ENCODE measurements at places on chromosomes 6 and 20. TPM values are rescaled to one million over a fixed set of nuclear protein-coding genes. Genes with fewer than 3 reads are reported as not detected.

GRCh38 chr6:32187009-32187709, 2.8 kb downstream of the PBX2 start:
- no peak for DNase-seq

- DNase-seq: no peak
These were observed 4.2 kb downstream of the TM9SF4 start for GRCh38 chr20:32113591-32114260.

- DNase-seq: no peak
These were observed 60.0 kb downstream of the RFPL4B start for GRCh38 chr6:112407101-112407590.

DNA sequence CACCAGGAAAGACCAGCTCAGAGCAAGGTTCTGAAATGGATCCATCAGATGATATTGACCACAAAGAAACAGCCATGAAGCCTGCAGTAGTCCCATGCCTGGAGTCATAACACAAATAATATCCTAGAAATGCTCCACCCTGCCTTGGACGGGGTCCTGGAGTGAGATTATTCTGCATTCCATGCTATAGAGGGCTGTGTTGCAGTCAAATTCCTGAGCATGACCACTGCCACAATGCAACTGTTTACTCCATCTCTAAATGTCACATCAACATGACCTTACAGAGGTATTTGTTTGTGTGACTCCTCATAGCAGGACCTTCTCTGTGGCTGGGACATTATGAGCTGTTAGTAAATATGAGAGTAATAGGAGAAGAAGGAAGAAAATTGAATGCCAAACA, 257.5 kb upstream of the TCF21 start:
- DNase-seq: no peak

- no peak for DNase-seq
These were observed 1.9 kb downstream of the HEBP2 start for GRCh38 chr6:138405816-138406413.

DNA sequence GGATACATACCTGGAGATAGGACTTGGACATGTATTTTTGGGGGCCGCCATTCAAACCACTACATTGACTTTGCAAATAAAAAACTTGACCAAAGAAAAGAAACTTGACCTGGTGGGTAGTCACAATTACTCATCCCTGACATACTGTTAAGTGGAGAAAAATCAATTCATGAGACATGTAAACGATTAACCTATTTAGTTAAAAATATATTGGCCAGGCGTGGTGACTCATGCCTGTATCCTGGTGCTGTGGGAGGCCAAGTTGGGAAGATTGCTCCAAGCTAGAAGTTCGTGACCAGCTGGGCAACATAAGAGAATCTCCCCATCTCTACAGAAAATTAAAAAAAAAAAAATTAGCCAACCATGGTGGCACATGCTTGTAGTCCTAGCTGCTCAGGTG, 2.5 kb upstream of the SRSF12 start:
- DNase-seq: peak; percentile 85

DNA sequence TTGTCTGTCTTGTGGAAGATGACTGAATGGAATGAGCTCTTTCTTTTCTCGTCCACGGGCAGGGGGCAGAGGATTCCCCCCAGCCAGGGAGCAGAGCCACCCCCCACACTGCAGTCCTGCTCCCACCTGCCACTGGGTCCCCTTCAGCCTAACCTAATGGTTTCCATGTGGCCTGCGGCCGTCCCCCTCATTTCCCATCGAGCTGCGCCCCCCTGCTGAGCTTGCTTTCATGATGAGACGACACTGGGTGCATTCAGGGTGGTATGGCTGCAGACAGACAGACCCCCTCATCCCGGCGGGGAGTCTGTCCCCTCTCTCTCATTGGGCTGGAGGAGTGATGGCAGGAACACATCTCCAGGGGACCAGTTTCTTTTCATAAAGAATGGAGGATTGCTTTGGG, 140.8 kb downstream of the DTNBP1 start:
- no peak for DNase-seq

DNA sequence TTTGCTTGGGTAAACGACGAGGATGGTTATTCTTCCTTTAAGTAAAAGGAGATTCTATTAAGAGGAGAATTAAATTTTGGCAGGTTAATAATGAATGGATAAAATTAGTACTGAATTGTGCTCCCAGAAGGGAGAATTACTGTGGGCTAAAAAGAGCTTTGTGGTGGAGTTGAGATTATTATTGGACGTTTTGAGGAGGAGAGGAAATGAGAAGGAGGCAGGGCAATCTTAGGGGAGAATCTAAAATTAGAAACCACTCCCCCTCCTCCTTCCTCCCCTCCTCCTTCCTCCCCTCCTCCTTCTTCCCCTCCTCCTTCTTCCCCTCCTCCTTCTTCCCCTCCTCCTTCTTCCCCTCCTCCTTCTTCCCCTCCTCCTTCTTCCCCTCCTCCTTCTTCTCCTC, 331.8 kb downstream of the PRL start:
- DNase-seq: no peak

- no peak for DNase-seq
These were observed 265.6 kb upstream of the BTBD3 start for GRCh38 chr20:11652128-11652527.

DNA sequence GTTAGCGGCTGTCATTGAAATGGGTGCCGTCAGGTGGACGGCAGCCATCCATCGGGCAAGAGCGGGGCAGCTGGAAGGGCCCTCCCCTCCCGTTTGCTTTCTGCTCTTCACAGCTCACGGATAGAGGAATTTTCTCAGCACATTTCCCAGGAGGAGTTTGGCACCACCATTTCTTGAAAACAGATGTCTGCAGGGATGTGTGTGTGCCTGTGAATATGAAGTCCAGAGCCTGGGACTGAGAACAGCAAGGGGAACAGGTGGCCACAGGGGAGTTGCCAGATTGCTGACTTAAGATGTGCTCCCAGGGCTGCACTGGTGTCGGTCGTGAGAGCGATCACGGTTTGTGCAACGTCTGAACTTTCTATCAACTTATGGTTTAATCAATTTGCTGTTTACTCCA, 22.1 kb upstream of the ECI2 start:
- no peak for DNase-seq

DNA sequence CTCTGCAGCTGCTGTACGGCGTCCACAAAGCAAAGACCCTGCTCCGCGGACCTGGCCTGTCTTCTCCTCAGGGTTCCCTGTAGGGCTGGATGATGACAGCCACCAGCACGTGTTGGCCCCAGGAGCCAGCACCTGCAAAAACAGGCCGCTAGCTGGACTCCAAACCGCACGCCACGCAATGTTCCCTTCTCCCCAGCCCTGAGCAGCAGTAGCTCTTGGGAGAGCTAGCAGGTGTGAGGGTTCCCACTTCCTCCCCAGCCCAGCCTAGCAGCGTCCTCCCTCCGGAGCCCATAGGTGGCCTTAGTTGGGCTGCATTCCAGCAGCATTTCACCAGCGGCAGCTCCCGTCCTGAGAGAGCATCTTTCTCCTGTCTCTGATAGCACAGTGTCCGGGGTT, 42.3 kb downstream of the DACT2 start:
- no peak for DNase-seq

DNA sequence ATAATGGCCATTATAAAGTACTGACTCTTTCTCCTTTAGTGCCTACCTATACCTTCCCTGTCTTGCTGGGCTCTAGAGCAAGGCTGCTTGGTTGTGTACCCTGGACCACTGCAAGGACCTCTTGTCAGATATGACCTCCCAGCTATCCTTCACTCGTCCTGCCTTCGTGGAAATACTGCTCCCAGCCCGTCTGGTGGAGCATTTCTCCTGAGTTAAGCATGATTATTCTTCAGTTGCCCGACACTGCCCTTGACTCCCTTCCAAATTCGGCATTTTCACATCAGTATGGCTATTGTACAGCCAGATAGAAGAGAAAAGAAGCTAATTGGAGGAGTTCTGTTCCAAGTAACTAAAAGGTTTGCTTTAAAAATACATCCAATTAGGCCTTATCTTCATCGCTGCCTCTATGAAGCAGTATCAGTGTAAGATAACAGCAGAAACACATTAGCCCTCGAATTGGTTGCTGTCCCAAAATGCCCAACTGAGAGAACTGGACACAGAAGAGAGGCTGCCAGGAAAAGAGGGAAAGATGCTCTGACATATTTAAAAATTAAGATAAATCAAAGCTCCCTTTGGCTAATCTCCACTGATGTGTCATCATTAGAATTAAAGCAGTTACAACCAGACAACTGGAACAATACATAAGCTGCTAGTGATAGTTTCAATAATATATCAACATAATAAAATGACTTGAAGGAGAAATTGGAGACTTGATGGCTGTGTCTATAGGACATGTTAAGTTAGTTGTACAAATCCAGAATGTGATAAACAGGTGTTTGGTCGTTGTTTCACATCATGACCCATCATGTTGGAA, 54.4 kb downstream of the OPRM1 start:
- DNase-seq: no peak

DNA sequence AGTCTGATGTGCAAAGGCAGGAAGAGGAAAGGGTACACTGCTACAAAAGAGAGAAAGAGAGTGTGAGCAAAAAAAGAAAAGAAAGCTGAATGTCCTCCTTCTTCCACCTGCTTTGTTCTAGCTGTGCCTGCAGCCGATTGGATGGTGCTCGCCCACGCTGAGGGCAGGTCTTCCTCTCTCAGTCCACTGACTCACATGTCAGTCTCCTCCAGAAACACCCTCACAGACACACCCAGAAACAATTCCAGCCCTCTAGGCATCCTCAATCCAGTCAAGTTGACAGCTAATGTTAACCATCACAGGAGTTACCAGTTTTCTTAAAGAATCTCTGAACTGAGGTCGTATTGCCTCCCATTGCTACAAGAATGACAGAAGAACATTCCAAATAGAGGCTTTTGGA, 411.9 kb upstream of the SASH1 start:
- no peak for DNase-seq

GRCh38 chr6:107400616-107401147, 58.7 kb downstream of the PDSS2 start:
- DNase-seq: no peak

DNA sequence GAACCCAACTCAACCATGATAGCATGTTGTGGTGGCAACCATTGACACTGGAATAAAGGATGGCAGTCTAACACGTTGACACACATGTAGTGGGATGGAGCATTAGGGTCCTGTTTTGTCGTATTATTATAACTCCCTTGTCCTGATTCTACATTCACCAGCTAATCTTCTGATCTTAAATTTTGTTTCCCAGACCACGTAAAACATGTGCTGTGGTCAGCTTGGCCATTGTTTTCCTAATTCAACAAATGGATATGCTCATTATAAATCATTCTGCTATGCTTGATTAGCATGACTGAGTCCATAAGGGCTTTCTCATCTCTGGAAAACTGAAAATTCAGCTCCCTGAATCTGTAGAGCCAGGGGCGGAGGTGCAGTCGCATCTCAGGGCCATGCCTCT, 15.0 kb downstream of the MRAP2 start:
- no peak for DNase-seq

GRCh38 chr6:149476789-149477455, 7.9 kb downstream of the ZC3H12D start:
- no peak for DNase-seq

- DNase-seq: no peak
These were observed 12.4 kb upstream of the RNF24 start for GRCh38 chr20:4027590-4028265.

DNA sequence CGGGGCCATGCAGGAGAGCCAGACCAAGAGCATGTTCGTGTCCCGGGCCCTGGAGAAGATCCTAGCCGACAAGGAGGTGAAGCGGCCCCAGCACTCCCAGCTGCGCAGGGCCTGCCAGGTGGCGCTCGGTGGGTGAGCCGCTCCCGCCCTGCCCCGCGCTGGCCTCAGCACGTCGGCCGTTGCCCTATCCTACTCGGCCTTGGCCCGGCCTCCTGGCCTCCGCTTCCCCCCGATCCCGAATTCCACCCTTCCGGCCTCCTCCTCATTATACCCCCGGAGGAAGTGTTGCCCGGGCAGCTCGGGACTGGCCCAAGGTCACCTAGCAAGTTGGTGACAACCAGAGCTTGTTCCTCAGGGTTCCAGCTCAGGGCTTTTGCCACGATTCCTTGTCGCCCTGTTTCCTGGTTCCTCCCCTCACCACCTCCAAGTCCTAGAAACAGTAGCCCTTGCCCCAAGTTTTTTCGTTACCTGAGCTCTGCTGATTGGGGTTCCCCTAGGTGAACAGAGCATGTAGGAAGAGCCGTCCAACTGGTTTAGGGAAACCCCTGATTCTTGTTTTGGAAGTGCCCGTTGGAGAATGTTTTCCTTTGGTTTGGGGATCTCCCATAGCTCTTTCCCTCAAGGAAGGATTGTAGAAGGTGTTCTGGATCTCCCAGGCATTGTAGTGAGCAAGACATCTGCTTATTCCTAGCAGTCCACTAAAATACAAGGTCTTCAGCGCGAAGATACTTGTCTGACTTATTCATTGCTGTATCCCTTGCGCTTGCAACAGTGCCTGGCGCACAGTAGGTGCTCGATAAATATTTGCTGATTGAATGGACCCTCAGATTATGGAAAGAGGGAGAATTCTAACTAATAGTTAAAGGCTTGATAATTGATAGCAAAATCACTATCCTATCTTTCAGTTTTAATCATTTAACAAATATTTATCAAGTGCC, 641 bp downstream of the ARFGEF2 start:
- no peak for DNase-seq

DNA sequence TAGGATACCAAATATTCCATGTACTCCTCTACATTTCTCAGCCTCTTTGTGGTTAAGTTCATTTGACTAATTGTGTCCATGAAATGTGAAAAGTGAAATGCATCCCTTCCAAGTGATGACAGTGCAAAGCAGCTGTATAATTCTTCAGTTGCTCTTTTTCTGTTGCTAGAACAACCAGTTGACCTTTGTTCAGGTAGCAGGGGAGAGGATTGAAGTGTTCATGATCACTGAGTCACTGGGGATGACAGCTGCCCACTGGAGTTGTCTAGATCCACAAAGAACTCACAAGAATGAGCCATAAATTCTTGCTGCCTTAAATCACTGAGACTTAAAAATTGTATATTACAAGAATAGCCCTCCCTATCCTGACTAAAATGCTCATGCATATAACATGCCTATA, 254.6 kb downstream of the EPHA7 start:
- peak; percentile 9 for DNase-seq

The ZNF76 gene
- total RNA-seq: 21.2 TPM

The LY6G6C gene
- total RNA-seq: not detected

The KCNS1 gene
- total RNA-seq: 4.3 TPM

The DCBLD1 gene
- total RNA-seq: 10.6 TPM

The SIRPB2 gene
- total RNA-seq: not detected

The UST gene
- 5.2 TPM for total RNA-seq

The MYB gene
- 1.7 TPM for total RNA-seq

The TOMM6 gene
- 125 TPM for total RNA-seq

The FAM50B gene
- 8.7 TPM for total RNA-seq

Measured in kidney epithelial cell (primary cell).